K562 (cell line): ENCODE measurements at places on chromosomes 3 and 15.
A peak's percentile ranks its signal among the peaks of the same experiment; 100 is the strongest.

DNA sequence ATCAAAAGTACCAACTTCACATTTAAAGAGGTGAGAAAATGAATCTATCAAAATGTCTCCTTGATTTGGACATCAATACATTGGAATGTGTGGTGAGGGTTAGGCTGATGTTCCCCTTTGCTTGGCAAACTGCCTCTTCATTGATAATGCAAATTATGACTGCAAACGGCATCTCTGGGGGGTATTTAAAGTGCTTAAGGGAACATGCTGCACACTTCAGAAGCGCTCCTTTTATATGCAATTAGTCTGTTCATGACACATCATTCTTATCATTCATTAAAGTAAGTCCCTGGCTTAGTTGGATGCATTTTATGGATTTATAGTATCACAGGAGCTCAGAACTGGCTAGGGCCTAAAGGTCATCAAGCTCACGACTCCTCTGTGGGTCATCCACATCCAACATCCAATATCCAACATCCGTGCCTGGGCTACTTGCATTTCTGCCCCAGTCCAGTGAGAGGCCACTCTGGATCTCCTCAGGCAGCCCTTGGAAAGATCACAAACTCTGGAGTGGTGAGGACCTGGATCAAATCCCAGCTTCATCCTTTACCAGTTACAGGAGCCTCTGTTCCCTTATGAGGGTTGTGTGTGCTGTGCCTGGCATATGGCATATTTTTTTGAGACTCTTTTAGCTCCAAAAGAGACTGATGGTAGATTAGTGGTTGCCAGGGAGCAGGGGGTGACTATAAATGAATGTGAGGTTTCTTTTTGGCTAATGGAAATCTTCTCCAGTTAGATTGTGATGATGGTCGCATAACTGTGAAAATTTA lies 136.8 kb upstream of the FOXB1 start:
- DNase-seq = no peak

DNA sequence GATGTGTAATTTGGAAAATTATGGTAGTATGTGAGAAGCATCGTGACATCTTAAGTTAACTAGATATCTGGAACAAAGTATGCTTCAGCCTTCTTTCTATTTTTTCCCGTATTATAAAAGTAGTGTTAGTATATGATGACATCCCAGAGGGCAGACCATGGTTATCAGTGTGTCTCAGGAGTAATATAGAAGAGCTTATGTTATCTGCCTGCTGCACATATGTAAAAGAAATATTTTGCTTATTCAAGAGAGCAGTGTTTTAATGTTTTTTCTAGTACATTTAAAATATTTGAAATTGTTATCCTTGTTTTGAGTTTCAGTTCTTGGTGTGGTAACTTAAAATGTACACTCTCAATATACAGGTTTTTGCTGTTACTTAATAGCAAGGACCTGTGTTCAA lies 24.1 kb downstream of the PLCL2 start:
- DNase-seq = no peak

GRCh38 chr3:51975852-51976549 lies 1.1 kb downstream of the ABHD14A start:
- DNase-seq = peak; percentile 65

DNA sequence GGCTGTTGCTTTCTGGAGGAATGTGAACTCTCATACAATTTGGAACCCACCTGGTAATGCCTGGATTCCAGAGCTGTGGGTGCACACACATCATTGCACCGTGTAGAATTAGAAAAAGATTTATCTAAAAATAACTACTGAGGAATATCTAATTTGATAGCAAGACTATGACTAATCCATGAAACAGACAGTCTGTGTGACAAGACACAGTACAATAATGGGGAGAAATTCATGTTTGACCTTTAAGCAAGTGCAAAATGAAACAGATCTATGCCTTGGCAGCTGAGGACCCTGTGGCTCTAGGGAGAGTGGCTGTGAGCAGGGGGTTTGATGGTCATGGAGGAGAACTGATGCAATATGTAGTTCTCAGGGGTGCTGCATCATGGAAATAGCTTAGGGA lies 7.9 kb upstream of the DOCK3 start:
- no peak for DNase-seq

GRCh38 chr15:51493892-51494291 lies 128.7 kb downstream of the DMXL2 start:
- DNase-seq = no peak

DNA sequence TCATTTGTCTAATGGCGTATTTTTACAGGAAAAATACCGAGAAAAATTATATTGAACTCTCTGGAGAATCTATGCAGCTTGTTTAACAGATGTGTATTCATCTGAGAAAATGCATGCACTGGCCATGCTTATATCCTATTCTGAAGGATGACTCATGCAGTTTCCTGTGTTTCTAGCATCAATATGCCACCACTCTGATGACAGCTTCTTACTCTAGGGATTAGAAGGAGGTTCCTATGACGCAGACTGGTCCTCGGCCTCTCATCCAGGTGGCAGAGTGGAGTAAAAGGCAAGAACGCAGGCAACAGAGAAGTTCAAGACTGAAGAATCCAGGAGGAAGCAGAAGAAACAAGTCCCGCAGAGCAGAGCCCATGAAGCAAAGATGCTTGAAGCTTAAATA lies 910.0 kb upstream of the ROBO1 start:
- no peak for DNase-seq

- DNase-seq = no peak
Observed at GRCh38 chr3:149282322-149282721, 51.1 kb downstream of the TM4SF18 start.

DNA sequence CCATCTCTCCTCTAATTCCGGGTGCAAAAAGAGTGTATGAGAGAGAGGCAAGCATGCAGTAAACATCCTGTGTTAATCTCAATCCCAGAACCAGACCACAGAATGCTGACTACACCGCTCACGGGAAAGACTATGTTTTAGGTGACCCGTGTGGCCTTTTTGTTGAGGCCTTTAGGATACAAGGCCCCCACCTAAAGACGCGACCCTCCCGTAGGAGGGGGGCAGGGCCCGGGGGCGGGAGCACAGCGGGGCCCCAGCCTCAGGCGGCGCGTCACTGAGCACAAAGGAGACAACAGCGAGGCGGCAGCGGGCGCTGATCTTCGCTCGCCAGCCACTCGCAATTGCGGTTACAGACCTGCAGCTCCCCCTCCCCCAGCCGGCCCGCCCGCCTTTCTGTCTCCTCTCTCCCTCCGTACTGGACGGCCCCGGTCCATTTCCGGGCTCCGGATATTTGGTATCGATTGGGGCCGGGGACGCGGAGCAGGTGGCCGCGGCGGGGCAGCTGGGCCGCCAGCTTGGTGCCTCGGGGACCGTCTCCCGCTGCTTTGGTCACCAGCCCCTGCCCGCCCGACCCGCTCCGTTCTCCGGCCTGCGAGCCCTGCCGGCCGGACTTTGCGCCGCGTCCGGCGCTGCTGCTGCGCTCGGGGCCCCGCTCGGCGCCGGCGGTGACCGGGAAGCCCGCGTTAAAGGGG lies at the start of gene CCDC50:
CCDC50 (plus strand) TSS at position 433 of the 692 bp plus-strand sequence. CDS start 281 bp downstream, outside the sequence.
- DNase-seq = peak; percentile 85

GRCh38 chr3:122977746-122978466 lies 49.7 kb downstream of the SEMA5B start:
- DNase-seq = no peak

DNA sequence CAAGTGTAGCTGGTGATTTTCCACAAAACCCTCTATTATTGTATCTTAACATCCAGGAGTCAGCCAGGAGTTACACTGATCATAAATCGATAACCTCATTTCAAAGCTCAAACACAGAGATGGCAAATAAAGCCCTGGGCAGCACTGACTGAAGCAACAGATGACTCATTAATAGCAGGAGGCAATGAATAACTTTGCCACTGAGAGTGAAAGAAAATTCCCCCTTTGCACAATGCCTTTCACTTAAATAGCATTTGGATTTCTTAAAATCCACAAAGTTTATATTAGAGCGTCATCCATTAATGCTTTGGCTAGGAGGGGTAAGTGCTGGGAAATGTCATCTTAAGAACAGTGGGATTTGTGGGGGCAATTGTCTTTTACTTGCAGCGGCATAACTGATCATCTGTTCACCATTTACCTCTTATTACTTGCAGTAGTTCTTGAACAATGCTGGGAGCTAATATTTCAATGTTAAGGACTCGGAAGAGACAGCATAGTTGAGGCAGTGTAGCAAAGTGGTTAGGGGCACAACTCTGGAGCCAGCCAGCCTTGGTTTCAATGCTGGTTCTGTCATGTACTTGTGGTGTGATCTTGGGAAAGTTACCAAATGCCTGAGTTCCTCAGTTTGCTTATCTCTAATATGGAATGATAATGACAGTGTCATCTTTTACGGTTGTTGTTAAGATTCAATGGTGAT lies 630.4 kb upstream of the TBL1XR1 start:
- no peak for DNase-seq

- no peak for DNase-seq
Observed at GRCh38 chr3:194382196-194382891, 12.8 kb upstream of the LRRC15 start.

- DNase-seq = no peak
Observed at GRCh38 chr15:62850318-62850717, 192.2 kb upstream of the TPM1 start.

- DNase-seq = no peak
Observed at GRCh38 chr3:26560081-26560480, 62.5 kb upstream of the LRRC3B start.

- DNase-seq = peak; percentile 32
Observed at GRCh38 chr3:167882057-167882667, 146.6 kb downstream of the SERPINI1 start.

- peak; percentile 24 for DNase-seq
Observed at GRCh38 chr3:14175383-14176037, 2.9 kb downstream of the XPC start.

DNA sequence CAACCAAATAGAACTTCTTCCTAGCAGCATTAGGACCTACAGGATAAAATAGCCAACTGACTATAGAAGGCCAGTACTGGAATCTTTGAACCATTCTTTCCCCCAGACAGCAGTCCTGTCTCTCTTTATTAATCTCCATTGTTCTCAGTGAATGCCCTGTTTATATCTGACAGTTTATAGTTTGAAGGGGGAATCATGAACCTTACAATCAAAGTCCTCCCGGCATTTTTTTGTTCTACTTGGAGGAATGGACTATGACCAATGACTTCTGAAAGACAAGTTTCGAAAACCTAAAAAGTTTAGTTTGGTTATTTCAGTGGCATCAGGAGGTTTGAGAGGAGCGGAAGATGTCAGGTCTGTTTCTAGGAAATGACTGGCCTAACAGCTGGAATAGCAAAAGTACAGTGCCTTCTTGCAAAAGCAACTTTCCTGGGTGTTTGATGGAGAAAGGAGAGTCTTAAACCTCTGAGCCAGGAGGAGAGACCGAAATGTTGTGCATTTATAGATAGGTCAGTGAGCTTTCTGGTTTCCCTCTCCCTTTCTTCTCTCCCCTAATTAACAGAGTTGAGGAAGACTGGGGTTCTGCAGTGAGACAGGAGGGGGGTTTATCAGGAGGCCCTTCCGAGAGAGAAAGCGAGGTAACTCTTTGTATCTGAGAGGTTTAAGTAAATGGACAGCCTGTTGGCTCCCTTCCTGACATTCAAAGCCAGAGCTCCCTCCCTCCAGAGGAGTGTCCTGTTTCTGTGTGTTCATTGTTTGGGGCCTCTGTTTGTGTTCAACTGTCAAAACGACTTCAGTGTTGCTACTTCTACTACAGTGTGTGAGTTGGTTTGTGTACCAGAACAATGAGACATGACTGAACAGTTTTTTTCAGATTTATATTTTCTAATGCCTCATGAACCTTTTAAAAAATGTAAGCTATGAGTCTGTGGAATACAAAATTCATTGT lies 383.0 kb upstream of the RARB start:
- no peak for DNase-seq

- no peak for DNase-seq
Observed at GRCh38 chr3:55000546-55000945, 72.7 kb upstream of the LRTM1 start.

- no peak for DNase-seq
Observed at GRCh38 chr3:76941376-76941775, 98.5 kb upstream of the ROBO2 start.

DNA sequence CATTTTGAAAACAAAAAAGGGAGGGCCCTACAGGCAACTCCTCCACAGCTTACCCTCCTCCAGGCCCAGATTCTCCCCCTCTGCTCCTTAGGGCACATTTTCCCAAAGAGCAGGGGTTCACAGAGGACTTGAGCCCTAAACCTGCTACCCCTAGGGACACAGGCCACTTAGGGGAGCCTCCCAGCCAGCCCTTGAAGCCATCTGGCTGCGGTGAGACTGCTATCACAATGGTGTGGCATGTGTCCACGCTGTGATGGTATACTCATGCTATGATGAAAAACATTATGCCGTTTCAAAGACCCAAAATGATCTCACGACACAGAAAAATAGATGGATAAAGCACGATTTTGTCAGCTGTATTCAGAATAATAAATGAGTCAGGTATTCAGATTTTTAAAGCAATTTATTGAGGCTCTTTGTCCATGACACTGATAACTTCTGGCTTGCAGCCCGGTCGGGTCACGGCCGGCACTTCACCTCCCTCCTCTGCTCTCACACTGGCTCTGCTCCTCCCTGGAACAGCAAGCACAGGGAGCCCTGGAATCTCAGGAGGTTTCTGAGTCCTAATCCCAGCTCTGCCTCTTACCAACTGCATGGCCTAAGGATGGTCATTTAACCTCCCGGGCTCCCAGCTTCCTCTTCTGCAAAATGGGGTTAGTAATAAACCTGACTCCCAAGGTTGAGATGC lies 115.3 kb downstream of the MEGF11 start:
- DNase-seq = no peak

DNA sequence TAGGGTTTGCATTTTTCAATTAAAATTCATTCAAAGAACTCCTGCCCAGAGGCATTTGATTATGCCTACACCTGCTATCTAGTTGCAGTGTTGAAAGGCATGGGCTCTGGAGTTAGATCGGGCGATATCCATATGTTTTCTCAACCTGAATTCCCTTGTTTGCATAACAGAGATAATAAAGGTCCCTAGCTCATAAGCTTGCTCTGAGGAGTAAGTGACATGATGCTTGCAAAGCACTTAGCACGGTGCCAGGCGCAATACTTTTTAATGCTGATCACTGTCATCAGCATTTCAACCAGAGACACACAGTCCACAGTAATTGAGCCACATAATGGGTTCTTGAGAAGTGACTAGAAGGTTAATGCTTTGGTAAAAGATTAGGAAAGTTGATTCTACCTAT lies 106.3 kb upstream of the SAMMSON start:
- DNase-seq = no peak

GRCh38 chr15:31511707-31512310 lies 185.2 kb downstream of the KLF13 start:
- no peak for DNase-seq

DNA sequence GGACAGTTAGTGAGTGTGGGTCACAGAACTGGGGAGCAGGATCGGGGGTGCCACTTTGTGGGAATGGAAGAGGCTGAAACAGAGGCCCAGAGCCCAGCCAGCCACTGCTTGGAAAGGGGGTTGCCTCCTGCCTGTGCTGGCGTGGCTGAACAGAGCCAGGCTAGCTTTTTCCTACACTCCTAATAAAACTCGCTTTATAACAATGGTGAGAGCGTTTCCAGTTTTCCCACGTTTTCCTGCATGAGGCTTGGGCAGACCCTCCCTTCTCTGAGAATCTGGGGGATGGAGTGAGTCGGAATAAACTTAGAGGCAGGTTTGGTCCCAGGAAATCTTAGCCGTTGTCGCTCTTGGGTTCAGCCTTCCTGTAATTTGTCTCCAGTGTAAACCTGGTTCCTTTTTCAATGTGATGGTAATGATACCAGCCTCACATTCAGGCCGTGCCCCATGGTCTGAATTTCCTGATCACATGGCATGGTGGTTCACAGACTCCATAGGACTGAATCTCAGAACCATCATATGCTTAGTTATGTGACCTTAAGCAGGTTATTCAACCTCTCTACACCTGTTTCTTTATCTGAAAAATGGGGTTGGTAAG lies 6.5 kb upstream of the FGD5 start:
- no peak for DNase-seq
